ENCODE measurements at places on chromosomes 12 and 14.

DNA sequence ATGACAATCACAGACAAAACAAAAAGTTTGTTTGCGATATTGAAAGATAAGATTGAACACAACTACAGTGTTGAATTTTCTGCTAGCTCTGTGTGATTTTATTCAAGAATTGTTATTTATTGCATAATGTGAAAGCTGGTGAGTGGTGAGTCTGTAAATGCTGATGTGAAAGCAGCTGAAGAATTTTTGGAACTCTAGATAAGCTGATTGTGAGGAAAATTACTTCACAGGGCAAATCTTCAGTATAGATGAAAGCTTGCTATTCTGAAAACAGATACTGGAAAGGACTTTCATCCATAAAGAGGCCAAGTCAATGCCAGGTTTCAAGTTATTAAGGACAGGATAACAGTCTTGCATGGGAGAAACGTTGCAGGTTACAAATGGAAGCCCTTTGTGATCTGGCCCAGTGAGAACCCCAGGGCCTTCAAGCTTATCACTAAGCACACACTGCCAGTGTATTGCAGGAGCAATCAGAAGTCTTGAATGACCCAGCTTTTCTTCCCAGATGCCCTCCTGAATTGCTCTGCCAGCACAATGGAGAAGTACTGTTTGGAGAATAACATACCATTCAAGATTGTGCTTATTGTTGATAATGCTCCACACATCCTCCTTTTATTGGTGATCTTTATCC, 153.7 kb downstream of the PCNX1 start:
- H3K4me1 ChIP-seq = no peaks in the 10 kb centered on the region
- no peak overlapping the region for H3K27ac ChIP-seq
- peaks cover 29% of the 10 kb centered on the region for H3K36me3 ChIP-seq
- no peak for DNase-seq

GRCh38 chr14:48325486-48325885, 650.1 kb upstream of the MDGA2 start:
- H3K36me3 ChIP-seq = no peaks in the 10 kb centered on the region
- H3K4me1 ChIP-seq = no peaks in the 10 kb centered on the region
- no peak for DNase-seq
- no peaks in the 10 kb centered on the region for H3K27me3 ChIP-seq

GRCh38 chr12:66717036-66717673, 38.3 kb upstream of the GRIP1 start:
- H3K36me3 ChIP-seq = no peaks in the 10 kb centered on the region
- DNase-seq = no peak
- no peaks in the 10 kb centered on the region for H3K27me3 ChIP-seq
- H3K4me3 ChIP-seq = no peak overlapping the region

DNA sequence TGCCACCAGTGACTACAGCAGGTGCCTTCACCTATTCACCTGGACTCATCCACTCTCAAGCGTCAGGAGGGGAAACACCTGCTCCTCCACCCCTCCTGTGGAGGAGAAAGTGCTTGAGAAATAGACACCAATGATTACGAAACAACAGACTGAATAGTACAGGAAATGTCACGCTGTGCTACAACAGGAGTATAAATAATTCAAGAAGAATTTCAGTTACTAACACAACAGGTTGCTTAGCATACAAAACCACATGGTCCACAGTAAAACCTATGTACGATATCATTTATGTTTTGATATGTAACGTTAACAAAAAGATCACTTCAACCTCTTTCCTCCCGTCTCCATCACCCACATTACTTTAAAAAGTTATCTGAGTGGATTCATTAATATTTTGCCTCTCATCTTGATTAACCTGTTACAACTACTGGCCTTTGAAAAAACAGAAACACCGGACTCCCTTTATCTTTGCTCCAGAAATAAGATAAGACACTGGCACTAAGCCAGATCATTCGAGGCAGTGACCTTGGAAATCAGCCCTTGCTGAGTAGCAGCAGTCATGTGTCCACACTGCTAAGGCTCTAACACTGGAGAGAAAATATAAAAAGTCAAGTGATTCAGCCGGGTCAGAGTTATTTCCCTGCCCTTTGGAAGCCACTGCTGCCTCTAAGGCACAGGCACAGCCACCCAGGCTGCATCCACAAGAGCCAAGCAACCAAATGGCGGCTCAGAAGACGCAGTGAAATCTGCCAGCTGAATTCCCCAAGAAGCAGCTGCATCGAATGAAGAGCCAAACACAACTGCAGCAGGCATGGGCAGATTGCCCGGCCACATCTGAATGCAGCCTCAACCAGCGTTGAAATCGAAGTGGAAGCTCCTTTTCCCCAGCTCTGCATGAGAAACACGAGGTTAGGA, 40.9 kb downstream of the NT5DC3 start:
- no peak overlapping the region for H3K4me3 ChIP-seq
- no peak overlapping the region for H3K27ac ChIP-seq
- peaks cover 8% of the 10 kb centered on the region for H3K4me1 ChIP-seq
- H3K27me3 ChIP-seq = no peaks in the 10 kb centered on the region
- H3K36me3 ChIP-seq = no peaks in the 10 kb centered on the region

DNA sequence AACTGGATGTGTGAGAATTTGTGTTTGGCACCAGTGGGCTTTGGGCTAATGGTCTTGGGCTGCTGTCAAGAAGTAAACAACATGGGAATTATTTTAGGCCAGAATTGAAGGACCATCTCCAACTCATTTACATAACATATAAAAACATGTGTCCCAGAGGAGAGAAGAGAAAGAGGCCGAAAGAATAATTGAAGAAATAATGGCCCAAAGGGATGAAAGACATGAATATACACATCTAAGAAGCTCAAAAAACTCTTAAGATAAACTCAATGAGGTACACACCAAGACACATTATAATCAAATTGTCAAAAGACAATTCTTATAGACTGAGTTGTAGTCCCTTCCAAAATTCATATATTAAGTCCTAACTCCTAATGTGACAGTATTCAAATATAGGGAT, 56.1 kb upstream of the SCAF11 start:
- H3K36me3 ChIP-seq = no peaks in the 10 kb centered on the region
- no peak overlapping the region for H3K4me3 ChIP-seq
- no peak overlapping the region for H3K27ac ChIP-seq
- H3K27me3 ChIP-seq = no peaks in the 10 kb centered on the region
- H3K4me1 ChIP-seq = 0 out of 2 replicates have a peak, but pooled peaks cover 2% of the 10 kb centered on the region

DNA sequence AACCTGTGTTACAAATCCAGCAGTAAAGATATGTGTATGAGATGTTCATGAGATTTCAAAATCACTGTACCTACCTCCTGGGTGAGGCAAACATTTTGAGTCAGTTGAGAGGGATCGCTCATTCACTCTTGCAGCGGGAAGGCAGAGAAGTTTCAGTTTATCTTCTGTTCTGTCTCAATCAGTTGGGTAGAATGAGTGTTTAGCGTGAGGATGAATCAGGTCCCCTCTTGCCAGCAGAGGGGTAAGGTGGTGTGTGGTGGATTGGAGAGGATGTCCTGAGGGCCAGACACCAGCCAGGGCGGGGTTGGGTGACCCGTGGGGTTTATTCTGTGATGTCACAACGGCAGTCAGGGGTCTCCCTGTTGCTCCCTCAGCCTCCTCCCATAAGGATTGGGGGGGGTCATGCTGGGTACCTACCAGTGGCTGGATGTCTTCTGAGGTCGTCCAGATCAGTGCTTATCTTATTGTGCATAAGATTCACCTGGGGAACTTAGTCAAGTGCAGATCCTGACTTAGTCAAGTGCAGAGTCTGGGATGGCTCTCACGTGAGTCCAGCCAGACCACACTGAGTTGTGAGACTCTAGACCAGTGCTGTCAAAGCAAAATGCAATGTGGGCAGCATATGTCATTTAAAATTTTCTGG, at the start of gene GSG1:
Gene GSG1 (minus strand): TSS at position 277 of the 643 bp plus-strand sequence. CDS start 155 bp downstream, at position 122.
- no peak for DNase-seq
- H3K27ac ChIP-seq = no peak within 1 kb of the TSS
- H3K27me3 ChIP-seq = no peaks in the 10 kb centered on the region
- H3K4me3 ChIP-seq = no peak within 1 kb of the TSS

DNA sequence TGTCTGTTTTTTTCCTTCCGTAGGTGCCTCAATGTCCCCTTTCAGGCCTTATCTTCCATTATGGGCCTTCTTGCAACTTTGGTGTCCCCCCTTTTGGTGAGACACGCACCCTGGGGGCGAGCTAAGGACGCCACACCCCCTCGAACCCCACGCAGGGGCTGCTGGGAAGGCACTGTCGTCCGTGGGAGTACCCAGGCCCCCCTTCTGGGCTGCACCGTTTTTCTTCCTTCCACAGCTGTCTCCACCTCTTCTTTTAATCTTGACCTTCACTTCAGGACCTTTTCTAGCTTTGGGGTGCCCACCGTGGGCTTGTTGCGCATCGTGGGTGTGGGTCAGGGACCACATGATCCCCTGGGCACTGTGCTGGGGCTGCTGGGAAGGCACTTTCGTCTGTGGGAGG, 271.8 kb downstream of the ALG10 start:
- DNase-seq = no peak
- H3K4me3 ChIP-seq = no peak overlapping the region
- no peak overlapping the region for H3K27ac ChIP-seq

Data from H1 (cell line).